ENCODE measurements at places on chromosomes 5 and 9.
A peak's percentile ranks its signal among the peaks of the same experiment; 100 is the strongest.

DNA sequence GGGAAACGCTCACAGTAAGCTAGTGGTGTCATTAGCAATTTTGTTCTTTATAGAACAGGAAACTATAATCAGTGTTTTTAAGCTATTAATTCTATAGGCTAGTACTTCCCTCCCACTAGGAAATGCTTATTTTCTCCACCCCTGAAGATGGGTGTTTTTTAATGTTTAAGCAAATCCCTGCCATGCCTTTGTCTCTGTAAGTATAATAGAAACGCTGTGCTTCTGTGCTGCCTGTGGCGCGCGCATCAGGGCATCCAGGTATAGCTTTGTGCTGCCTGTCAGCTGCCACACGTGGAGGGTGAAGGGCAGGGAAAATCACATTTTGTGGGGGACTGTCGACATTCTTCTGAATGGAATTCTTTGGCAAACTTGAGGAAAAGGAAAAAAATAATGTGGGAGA lies 217.5 kb downstream of the RAB3C start:
- no peak overlapping the region for H3K4me3 ChIP-seq
- peaks cover 4% of the 10 kb centered on the region for H3K4me1 ChIP-seq
- no peaks in the 10 kb centered on the region for H3K36me3 ChIP-seq

- no peaks in the 10 kb centered on the region for H3K27me3 ChIP-seq
- H3K27ac ChIP-seq: no peak overlapping the region
- H3K4me3 ChIP-seq: no peak overlapping the region
- no peaks in the 10 kb centered on the region for H3K4me1 ChIP-seq
- no peaks in the 10 kb centered on the region for H3K36me3 ChIP-seq
- no peak for DNase-seq
These were observed 98.4 kb upstream of the ZNF366 start for GRCh38 chr5:72605632-72606031.

DNA sequence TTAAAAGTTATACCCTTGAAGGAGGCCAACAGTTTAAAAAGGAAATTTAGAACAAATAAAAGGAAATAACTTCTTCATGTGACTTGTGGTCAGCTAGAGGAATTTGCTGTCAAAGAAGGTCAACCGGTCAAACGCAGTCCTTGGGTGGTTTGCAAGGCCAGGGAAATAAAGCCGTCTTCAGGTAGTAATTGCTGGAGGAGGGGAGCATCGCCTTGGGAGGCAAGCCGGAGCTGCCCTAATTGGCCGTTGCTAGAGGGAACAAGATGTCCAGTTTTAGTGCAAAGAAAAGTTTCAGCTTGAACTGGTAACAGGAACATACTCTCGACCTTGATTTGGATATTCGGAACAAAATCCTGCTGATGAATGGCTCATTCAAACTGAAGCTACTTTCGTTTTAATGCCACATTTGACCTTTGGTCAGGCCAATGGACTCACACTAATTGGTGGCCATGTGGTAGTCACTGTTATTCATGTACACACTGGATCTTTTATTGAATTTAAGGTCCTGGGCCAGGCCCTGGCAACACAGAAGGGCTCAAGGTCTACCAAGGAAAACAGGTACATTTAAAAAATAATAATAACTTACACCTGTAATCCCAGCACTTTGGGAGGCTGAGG lies 47.0 kb upstream of the MYO10 start:
- no peak overlapping the region for H3K27ac ChIP-seq
- no peak overlapping the region for H3K4me3 ChIP-seq
- H3K27me3 ChIP-seq: no peaks in the 10 kb centered on the region
- H3K36me3 ChIP-seq: no peaks in the 10 kb centered on the region

- H3K36me3 ChIP-seq: peaks cover 6% of the 10 kb centered on the region
- H3K4me1 ChIP-seq: peaks cover 30% of the 10 kb centered on the region
- DNase-seq: no peak
- H3K4me3 ChIP-seq: no peak overlapping the region
- H3K27me3 ChIP-seq: no peaks in the 10 kb centered on the region
- H3K27ac ChIP-seq: peak overlapping the region; percentile 9
These were observed 3.6 kb downstream of the ERGIC1 start for GRCh38 chr5:172837640-172838039.

GRCh38 chr5:60223342-60223741 lies 329.8 kb upstream of the PDE4D start:
- no peak overlapping the region for H3K4me3 ChIP-seq
- no peaks in the 10 kb centered on the region for H3K27me3 ChIP-seq
- no peak for DNase-seq
- H3K36me3 ChIP-seq: no peaks in the 10 kb centered on the region
